ENCODE measurements at places on chromosomes 4 and X.

GRCh38 chrX:9677098-9677739 lies 88.4 kb downstream of the GPR143 start:
- DNase-seq: no peak

- DNase-seq: no peak
Observed at GRCh38 chrX:41823402-41823801, 99.4 kb downstream of the GPR82 start.

DNA sequence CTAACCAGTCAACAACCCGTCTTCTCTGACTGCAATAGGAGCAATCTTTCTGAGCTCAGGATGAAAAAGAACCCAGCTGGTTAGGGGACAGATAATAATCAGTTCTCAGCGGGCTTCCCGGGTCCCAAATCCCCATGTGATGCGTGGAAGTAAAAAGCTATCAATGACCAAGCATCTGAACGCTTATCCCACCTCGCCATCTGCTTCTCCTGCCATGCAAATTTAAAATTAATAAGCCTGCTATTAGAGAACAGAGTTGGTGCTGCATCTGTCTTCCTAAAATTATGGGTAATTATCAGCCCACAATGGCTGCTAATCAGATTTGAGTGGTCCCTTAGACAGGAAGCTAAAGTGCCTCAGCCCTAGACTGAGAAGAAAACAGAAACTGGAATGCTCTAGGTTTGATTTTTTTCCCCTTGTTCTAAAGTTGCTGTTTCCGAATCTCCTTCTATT lies 37.5 kb downstream of the AFAP1 start:
- DNase-seq: no peak

GRCh38 chr4:38456096-38456495 lies 207.9 kb upstream of the KLF3 start:
- no peak for DNase-seq

DNA sequence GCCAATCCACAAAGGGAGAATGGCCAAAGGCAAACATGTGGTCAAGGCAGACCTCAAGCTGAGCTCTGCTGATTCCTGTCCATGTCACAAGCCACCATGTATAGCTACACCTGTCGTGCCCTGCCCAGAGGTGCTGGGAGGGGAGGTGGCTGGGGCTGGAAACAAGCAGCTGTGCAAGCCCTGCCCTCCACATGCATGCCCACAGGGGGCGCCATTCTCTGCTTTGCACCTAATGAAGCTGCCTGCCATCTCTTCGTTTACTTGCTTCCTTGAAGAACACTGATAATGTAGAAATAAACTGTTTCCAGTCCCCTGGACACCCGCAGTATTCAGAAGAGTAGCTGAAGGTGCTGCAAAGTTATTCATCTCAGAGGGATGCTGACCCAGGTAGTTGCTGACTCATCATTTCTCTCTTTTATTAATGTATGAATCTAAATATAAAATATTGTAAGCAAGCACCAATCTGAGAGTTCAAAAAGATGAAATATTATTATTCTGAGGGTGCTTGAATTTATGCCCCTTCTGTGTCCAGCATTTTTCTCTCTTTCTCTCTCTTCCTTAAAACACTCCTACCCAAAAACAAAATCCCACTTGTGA lies 278.6 kb downstream of the ADGRA3 start:
- DNase-seq: peak; percentile 12

- peak; percentile 30 for DNase-seq
Observed at GRCh38 chrX:130393451-130394074, 8.1 kb upstream of the GPR119 start.

- no peak for DNase-seq
Observed at GRCh38 chr4:15159477-15160019, 157.3 kb downstream of the CPEB2 start.

DNA sequence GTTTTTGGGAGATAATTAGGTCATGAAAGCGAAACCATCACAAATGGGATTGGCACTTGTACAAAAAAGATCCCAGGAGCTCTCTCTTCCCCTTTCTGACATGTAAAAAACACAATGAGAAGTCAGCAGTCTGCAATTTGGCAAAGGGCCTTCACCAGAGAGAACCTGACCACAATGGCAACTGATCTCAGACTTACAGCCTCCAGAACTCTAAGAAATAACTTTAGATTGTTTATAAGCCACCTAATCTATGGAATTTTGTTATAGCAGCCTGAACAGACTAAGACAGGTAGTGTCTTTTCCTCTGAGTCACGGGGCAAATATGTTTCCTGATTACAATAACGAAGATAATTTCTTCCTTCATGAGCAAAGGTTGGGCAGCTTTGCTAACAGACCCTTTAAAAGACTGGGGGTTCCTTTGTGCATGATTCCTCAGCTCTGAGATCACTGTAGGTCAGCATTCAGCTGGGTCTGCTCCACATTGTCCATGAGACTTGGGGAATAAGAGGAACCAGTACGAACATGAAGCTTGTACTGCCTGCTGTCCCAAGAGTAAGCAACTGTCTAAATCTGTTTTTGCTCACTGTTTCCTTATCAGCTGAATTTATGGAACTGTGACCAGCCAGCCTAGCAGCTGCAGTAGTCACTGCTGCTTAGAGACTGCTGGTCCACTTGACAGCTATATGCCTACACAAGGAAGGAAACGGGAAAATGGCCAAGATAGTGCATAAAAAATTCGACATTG lies 191.6 kb downstream of the ANAPC10 start:
- no peak for DNase-seq

GRCh38 chr4:139015948-139016471 lies 429 bp downstream of the NOCT start:
- peak; percentile 66 for DNase-seq

GRCh38 chrX:110418316-110419235 lies 59.9 kb downstream of the RTL9 start:
- no peak for DNase-seq

DNA sequence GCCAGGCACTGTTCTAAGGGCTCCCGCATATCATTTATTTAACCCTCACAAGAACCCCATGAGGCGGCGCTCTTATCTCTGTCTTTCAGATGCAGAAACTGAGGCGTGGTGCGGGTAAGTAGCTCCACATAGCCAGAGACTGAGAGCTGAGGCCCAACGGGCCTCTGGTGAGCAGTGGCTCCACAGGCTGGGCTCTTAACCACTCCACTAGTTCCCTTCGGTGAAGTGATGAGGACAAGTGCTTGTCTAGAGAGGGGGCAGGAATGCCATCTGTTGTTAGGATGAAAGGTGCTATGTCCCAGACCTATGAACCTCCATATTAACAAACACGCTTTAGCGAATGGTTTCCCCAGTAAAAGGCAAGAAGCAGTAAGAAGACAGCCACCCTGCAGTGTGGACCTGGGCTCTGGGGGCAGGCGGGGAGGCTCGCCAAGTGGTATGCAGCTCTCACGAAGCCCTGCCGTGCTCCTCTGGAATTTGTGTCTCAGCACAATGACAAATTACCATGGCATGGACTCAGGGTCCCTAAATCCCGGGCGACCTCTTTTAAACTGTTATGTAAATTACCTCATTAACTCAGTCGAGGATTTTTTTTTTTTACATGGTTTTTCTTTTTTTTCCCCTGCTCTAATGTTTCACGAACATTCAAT lies 20.9 kb upstream of the S100G start:
- no peak for DNase-seq

DNA sequence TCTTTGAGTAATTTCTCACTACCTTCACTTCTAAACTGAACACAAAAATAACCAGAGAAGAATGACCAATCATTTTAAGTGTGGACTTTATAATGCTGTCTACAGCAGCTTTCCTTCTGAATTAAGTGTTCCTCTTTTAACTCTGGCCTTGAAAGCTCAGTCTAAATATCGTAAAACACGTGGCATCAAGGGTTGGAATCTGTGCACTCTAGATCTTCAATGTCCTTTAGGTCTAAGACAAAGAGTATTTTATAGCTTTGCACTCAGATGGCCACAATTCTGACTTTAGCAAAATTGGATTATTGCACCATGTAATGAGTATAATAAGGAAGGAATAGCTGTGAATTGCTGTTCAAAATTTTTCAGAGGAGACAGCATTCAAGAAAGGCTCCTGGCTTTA lies 197.1 kb upstream of the UGT8 start:
- DNase-seq: no peak

- DNase-seq: no peak
Observed at GRCh38 chrX:100880368-100880767, 6.2 kb upstream of the NOX1 start.

GRCh38 chr4:95231681-95232080 lies 317.1 kb downstream of the UNC5C start:
- DNase-seq: no peak

GRCh38 chr4:78292341-78292740 lies 235.2 kb downstream of the FRAS1 start:
- DNase-seq: no peak

GRCh38 chr4:13126976-13127910 lies 356.9 kb downstream of the RAB28 start:
- no peak for DNase-seq
